ENCODE measurements at places on chromosomes 3 and 15.

DNA sequence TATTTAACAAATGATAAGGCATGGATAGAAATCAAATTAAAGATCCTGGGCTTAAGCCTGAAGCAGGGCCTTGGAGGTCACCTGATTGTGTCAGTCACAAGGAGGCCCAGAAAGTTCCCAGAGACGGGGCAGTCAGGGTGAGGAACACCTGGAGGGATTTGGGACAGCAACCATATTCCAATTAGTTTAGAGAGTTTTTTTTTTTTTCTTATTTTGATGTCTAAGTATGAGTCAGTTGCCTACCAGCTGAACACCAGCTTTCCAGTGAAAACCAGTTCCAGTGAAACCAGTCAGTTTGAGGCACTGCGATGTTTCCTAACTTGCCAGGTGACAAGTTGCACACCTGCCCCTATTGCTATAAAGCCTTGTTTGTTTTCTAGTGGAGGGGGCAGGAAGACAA is 350.7 kb upstream of the AZI2 start:
- DNase-seq: no peak

- no peak for DNase-seq
Observed at GRCh38 chr15:100595964-100596363, 6.0 kb downstream of the LINS1 start.

GRCh38 chr3:89697321-89697916 is 590.0 kb downstream of the EPHA3 start:
- no peak for DNase-seq

GRCh38 chr15:27234593-27234992 is 263.6 kb downstream of the GABRG3 start:
- no peak for DNase-seq

DNA sequence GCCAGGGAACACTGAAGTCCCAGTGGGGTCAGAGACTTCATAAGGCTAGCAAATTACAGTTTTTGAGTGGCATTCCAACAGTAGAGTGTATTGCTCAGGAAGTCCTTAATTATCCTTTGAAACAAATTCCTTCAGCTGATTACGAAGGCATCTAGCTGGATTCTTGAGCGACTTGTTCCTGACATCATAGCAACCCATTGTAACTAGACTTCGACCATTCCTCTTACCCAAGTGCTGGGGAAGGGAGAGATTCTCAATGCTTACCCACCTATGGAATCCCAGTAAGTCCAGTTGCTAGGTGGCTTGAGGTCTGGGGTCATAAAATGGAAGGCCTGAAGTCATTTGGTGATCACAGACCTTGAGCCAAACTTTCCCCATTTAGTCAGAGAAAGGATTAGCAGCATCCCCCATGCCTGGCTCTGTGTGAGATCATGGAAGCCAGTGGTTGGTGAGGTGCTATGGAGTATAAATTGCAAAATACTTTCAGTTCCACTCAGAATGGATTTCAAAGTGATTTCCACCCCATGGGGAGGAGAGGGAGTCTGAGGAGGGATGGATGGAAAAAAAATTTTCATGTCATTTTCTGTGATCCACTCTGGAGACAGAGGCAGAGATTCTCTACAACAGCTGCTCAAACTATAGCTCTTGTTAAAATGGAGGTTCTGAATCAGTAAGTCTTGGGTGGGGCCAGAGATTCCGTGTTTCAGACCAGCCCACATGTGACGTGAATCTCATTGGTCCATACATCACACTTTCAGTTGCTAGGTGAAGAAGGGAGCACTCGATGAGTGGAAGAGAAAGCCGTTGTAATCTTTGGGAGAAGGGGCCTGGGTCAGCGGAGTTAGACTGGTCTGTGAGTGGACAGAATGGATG is 45.7 kb downstream of the CD86 start:
- DNase-seq: no peak

DNA sequence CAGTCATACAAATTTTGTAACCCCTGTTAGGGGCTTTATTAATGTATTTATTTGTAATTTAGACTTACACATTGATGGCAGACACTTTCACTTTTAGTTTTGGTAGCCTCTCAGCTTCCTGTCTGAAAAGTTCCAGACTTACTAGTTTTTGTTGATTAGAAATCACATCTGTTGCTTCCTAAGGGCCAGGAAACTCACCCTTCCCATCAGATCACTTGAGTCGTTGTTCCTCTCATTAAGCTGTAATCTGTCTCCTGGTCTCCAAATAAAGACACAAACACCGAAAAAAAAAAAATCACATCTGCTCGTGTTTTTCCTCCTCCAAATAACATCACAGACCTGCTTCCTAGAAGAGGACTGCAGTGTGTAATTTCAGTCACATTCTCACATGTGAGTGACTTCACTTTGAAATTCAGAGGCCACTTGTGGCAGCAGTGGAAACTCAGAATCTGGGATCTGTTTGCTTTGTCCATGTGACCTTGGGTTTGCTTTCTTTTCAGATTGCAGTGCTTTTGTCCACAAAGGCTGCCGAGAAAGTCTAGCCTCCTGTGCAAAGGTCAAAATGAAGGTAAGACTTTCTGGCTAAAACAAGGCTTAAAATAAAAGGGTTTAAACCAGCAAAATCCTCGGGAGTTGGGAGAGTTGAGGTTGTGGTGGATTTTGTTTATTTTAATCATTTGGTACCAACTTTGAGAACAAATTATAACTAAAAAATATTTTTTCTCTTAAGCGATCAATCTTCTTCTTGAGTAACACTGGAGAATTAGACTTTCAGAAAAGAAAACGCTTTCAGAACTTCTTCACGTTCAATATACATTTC is 87.0 kb downstream of the KLHL25 start:
- peak; percentile 15 for DNase-seq

GRCh38 chr3:69241769-69242168 is 119.4 kb upstream of the LMOD3 start:
- DNase-seq: no peak

- DNase-seq: peak; percentile 11
Observed at GRCh38 chr15:99202176-99202552, 47.2 kb downstream of the TTC23 start.

- DNase-seq: no peak
Observed at GRCh38 chr3:39414421-39414907, 7.9 kb downstream of the RPSA start.

- DNase-seq: no peak
Observed at GRCh38 chr3:197137751-197138150, 108.1 kb upstream of the MELTF start.

- DNase-seq: no peak
Observed at GRCh38 chr3:51502562-51502910, 2.7 kb upstream of the DCAF1 start.

DNA sequence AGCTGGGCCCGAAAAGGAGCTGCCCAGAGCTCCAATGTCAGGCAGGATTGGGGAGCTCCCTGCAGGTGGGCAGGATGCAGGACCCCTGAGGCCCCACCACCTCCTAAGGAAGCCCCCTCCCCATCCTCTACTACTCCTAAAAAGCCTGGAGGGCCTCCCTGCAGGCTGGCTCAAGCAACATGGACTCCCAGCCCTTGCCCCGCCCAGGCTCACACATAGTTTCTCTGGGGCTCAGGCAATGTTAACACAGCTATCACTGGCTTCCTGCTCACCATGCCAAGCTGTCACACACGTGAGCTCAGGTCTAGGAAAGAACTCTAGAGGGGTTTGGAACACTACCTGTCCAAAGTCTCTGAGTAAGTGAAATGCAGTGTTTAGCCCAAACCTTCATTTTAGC is 65.4 kb upstream of the ZNF148 start:
- DNase-seq: no peak

DNA sequence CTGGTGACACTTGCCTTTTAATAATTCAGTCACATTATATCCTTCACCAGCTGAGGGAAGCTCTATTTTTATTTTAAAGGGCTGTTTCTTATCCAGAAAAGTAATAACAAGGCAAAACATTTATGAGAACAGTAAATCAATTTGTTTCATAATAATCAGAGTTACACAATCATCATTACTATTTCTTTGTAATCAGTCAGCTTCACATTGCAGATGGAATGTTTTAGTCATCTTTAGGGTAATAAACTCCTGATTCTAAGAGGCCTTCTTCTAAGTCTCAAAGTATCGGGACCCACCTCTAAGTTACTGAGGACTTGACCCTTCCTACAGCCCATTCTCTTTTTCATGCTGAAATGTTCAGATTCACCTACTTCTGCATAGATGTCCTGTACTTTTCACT is 298.3 kb upstream of the TGFBR2 start:
- no peak for DNase-seq

GRCh38 chr3:126782536-126782935 is 78.5 kb downstream of the CHCHD6 start:
- no peak for DNase-seq

DNA sequence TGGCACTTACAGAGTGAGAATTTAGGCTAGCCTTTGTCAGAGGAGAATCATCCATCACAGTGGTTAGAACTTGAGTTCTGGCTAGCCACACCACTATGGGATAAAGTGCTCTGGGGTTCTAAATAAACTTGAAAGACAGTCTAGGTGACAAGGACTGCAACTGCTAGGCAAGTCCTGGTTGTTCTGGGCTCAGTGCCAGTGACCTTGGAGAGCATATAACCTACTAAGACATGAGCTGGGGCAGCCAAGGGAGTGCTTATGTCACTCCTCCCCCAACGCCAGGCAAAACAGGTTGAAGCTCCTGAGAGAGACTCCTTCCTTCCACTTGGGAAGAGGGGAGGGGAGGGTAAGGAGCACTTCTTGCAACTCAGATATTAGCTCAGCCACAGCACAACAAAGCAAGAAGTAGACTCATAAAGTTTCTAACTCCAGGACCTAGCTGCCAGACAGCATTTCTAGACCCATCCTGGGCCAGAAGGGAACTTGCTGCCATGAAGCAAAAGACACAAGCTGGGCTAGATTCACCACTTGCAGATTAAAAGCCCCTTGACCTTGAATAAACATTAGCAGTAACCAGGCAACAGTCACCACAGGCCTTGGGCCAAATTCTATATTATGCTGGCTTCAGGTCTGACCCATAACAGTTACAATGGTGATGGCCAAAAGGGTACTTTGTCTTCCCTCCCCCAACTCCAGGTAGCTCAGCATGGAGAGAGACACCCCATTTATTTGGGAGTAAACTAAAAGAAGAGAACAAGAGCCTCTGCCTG is 963.7 kb downstream of the PLOD2 start:
- no peak for DNase-seq

- DNase-seq: no peak
Observed at GRCh38 chr3:49718858-49719213, 648 bp downstream of the AMIGO3 start.

DNA sequence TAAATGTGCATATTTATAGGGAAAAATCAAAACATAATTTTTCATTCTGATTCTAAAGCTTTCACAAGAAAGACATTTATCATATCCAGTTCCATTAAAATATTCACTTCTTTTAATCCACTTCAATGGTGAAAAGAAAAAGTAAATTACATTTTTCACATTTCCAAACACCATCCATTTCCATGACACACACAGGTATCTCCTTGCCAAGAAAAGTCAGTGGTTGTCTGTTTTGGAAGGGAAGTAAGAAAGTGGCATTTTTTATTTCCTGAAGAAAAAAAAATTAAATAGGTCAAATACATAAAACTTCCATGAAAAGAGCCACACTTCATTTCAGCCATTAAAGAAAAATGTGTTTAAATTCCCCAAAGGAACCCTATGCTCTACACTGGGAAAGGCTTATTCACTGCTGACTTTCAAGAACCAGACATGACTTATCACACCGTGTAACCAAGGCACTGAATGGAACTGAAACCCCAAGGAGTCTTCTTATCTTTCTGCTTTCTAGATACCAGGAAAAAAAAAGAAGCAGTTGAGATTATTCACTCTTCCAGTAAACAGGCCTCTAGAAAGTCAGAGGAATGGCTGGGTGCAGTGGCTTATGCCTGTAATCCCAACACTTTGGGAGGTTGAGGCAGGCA is 44.5 kb downstream of the OSBPL10 start:
- DNase-seq: no peak

- DNase-seq: no peak
Observed at GRCh38 chr3:27428446-27428845, 55.7 kb downstream of the SLC4A7 start.

DNA sequence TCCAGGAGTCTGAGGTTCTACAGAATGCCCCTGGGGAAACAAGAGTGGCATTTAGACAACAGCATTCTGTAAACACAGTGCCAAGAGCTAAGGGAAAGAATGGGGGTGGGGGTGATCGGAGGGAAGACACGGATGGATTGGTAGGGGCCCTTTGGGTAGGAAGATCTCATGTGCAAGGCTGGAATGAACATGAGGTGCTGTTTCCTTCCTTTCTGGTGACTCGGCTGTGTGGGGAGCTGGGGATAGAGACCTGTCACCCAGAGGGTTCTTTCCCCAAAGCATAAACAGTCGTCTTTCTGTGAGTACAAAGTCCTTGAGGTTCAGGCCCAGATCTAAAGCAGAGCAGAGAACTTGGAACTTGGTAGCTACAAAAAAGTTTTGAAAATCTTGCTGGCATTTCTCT is 11.7 kb downstream of the TPM1 start:
- no peak for DNase-seq

GRCh38 chr3:123723522-123724168 is 138.8 kb upstream of the HACD2 start:
- peak; percentile 86 for DNase-seq

- DNase-seq: peak; percentile 10
Observed at GRCh38 chr3:179563271-179563783, 601 bp downstream of the ACTL6A start.

DNA sequence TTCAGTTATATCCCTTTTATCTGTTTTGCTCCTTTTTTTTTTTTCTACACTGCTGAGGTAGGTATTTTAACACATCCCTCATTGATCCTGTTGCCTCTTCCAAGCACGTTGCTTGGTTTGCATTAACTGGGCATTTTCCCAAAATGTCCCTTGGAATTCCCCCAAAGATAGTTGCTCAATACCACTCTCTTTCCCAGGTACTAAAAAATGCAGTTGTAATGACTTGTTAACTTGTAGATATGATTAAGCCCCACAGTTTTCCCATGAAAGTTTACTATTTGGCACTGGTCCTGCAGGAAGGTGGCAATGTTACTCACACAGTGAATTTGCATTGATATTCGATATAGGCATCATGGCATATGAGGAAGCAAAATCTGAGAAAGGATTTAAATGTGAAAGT is 67.1 kb downstream of the GRM7 start:
- no peak for DNase-seq

- DNase-seq: no peak
Observed at GRCh38 chr3:179503640-179504039, 52.4 kb upstream of the GNB4 start.

GRCh38 chr3:177427540-177427939 is 230.3 kb upstream of the TBL1XR1 start:
- no peak for DNase-seq

DNA sequence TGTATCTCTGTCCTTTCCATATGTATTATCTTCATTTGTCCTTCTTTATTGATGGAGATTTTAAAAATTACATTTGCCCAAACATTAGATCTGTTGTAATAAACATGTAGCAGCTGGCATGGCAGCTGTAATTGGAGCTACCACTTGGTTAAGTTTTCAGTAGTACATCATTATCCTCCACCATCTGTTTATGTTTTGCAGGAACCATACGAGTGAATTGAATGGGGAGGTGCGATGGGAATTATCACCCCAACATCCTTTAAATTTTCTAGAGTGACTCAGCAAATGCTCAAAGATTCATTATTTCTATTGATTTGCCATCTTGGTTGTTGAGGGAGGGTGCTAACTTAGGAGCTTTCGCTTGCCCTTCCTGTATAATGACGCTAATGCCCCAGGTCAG is 32.6 kb upstream of the NOX5 start:
- DNase-seq: no peak

- DNase-seq: no peak
Observed at GRCh38 chr3:13536432-13536831, 12.5 kb upstream of the FBLN2 start.

- peak; percentile 35 for DNase-seq
Observed at GRCh38 chr3:152834776-152835600, at the start of gene P2RY1. P2RY1 (plus strand) TSS chr3:152835131; CDS start chr3:152835783, 652 bp downstream.
